ENCODE measurements at places on chromosomes 6 and 20.

GRCh38 chr6:111813677-111814310 lies 59.5 kb downstream of the FYN start:
- no peak for DNase-seq

- DNase-seq: no peak
Observed at GRCh38 chr6:29850011-29850553, 22.5 kb downstream of the HLA-G start.

GRCh38 chr20:51736947-51737346 lies 31.2 kb downstream of the ATP9A start:
- DNase-seq: no peak

GRCh38 chr6:105560611-105561066 lies 157.8 kb upstream of the PREP start:
- no peak for DNase-seq

DNA sequence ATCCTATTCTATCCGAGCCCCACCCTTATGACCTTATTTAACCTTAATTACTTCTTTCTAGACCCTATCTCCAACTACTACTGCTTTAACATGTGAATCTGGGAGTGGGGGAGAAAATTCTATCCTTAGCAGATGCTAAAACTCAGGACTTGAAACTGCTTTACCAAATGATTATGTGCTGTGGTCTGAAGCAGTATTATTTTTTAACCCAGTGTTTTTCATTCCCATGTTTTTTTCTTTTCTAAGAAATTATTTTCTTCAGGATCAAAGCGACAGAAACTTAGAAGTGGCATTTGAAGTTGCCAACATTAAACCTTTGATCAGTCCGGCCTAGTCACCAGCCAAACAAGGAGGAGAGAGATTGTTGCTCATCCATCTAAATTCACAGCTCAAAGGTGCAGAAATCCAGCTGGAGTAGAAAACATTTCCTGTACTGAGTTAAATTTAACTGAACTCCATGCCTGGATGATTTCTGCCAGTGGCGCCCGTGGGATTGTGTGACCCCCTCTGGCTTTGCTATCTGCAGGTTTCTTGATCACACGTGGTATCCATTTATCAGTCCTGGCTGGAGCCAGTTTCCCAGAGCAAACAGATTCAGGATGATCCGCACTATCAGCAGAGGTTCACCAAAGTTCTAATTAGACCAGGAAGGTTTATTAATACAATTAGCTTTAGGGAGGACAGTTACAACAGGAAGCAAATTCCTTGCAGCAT lies 300.5 kb downstream of the PLCB1 start:
- no peak for DNase-seq

All from HT-29 (cell line).